SK-N-SH treated with all-trans-retinoic acid at 6 μM for 48 hours (cell line): ENCODE measurements at places on chromosomes 1 and 21.

DNA sequence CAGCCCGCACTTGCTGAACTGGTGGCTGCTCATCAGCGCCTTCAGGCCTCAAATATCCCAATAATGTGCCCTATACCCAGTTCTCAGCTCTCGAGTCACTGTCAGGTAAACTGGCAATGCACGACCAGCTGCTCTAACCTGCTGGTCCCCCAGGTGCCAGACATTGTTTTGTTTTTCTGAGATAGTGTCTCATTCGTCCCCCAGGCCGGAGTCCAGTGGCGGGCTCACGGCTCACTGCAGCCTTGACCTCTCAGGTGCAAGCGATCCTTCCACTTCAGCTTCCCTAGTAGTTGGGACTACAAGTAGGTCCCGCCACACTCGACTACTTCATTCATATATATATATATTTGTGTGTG is 1.0 kb upstream of the NADK start:
- ATAC-seq, result no peak; the same call in 2 of the 3 replicates

DNA sequence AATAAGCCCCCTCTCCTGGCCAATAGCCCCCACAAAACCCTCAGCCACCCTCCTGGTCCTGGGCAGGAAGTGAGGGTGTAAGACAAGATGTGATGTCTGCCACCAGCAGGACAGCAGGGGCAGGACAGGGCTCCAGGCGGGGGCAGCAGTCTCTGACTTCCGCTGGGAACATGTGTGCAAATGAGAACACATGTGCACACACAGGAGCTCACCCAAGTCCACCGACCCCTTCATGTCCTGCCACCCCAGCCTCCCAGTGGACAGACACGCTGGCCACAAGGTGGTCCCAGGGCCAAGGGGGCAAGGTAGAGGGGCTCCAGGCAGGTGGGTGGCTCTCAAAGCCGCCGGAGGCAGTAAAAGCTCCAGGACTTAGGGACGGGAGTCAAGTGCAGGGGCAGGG is 60.1 kb downstream of the KCNAB2 start:
- no peak for ATAC-seq

DNA sequence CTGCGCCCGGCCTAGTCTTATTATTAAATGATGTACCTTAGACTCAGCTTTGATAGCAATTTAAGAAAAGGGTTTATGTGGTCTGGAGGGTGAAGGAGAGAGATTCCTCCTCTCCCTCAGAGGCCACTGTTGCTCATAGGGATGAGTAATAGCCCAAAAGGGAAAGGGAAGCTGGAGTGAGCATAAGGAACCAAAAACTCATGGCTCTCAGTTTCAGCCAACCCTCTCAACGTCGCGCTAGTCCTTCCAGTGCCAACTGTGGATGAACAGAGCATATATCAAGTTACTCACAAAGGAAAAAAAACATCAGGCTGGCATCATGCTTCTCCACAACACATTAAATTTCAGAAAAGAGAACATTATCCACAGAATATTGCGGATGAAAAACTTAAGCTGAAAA is 8.3 kb upstream of the GPR89B start:
- no peak for ATAC-seq

- no peak for ATAC-seq
Measured at GRCh38 chr1:7432900-7433380, 338.2 kb upstream of the VAMP3 start.

DNA sequence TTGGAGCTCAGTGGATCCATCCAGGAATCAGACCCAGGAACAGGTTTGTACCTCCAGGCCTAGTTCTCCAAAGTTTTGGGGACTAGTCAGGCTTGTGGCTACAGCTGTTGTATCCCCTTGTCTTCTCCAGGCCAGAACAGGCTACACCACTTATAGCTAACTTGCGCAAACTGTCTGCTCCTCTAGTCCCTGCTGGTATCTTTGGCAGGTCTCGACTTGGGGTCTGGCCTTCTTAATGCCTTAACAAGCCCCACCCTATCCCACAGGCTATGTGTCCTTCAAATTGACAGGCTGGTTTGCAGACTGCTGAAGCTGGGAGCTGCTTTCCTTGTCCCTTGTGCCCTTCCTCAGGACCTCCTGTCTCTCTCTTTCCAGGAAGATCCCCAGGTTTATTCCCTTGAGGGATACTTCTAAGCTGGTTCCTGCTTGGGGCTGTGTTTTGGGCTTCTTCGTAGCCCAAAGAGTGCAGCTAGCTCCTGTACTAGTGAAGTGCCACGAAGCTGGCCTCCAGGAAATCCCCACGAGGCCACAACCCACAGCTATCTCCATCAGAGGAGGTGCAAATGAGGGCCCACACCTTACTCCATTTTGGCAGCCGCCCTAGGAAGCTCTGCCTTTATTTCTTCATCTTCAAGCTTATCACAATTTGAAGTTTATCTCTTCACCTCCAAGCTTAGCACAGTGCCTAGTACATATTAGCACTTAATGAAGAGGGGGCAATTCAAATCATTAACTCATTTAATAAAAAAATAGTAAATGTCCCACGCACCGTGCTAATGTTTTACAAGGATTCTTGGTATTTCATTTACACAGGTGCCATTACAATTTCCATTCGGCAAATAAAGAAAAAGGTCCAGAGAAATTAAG is 683 bp upstream of the DMAP1 start:
- ATAC-seq, result no peak
